ENCODE measurements at places on chromosomes 3 and 15. TPM values are rescaled to one million over a fixed set of nuclear protein-coding genes. Genes with fewer than 3 reads are reported as not detected.

DNA sequence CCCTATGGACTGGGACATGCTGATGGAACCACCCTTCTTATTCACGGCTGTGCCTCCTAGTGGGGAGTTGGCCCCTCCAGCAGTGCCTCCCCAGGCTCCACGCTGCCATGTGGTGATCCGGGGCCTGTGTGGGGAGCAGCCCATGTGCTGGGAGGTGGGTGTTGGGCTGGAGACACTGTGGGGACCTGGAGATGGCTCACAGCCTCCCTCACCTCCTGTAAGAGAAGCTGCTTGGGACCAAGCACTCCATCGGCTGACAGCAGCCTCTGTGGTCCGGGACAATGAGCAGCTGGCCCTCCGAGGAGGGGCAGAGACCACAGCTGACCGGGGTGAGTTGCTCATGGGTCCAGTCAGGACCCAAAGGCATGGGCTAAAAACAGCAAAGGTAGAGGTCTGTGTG is 9.1 kb downstream of the ALG3 start:
- no peak overlapping the region for H3K4me3 ChIP-seq
- peaks cover 4% of the 10 kb centered on the region for H3K4me1 ChIP-seq
- H3K27me3 ChIP-seq, result peaks cover 14% of the 10 kb centered on the region

- no peaks in the 10 kb centered on the region for H3K4me1 ChIP-seq
- no peak for DNase-seq
- no peak overlapping the region for H3K4me3 ChIP-seq
These were observed 77.9 kb upstream of the ARHGEF3 start for GRCh38 chr3:56879436-56880215.

- H3K36me3 ChIP-seq, result no peaks in the 10 kb centered on the region
- H3K27ac ChIP-seq, result no peak overlapping the region
- no peaks in the 10 kb centered on the region for H3K27me3 ChIP-seq
- no peaks in the 10 kb centered on the region for H3K4me1 ChIP-seq
- H3K4me3 ChIP-seq, result no peak overlapping the region
These were observed 42.9 kb downstream of the IGSF11 start for GRCh38 chr3:118991775-118992174.

DNA sequence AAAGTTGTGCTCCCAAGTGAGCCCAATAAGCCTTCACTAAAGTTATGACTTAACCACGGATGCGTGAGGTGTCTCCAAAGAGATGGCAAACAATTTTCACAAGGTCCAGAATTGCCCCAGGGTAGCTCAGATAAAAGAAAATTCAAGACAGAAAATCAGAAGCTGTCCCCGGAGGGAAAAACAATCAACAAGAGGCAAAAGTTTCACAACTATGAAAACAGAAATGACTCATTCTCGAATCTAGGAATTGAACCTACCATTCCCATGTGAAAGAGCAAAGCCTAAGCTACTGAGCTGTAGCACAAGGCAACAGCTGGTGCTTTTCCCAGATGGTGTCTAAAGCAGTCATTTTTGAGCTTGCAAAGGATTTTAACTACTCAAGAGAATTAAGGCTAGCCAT is 33.5 kb upstream of the MKRN3 start:
- no peaks in the 10 kb centered on the region for H3K27me3 ChIP-seq
- DNase-seq, result no peak
- H3K27ac ChIP-seq, result no peak overlapping the region
- H3K4me1 ChIP-seq, result no peaks in the 10 kb centered on the region
- H3K36me3 ChIP-seq, result no peaks in the 10 kb centered on the region

- no peaks in the 10 kb centered on the region for H3K4me1 ChIP-seq
- H3K4me3 ChIP-seq, result no peak overlapping the region
- H3K36me3 ChIP-seq, result no peaks in the 10 kb centered on the region
- H3K27ac ChIP-seq, result no peak overlapping the region
- H3K27me3 ChIP-seq, result peaks cover 11% of the 10 kb centered on the region
These were observed 15.9 kb upstream of the CHST2 start for GRCh38 chr3:143103652-143104051.

GRCh38 chr15:64816452-64816851 is 9.0 kb downstream of the PIF1 start:
- H3K27me3 ChIP-seq, result no peaks in the 10 kb centered on the region
- H3K4me1 ChIP-seq, result peaks cover 18% of the 10 kb centered on the region
- H3K36me3 ChIP-seq, result no peaks in the 10 kb centered on the region
- H3K4me3 ChIP-seq, result no peak overlapping the region
- DNase-seq, result no peak

GRCh38 chr3:88921986-88922385 is 185.4 kb upstream of the EPHA3 start:
- no peak for DNase-seq
- no peak overlapping the region for H3K4me3 ChIP-seq
- H3K27ac ChIP-seq, result no peak overlapping the region

GRCh38 chr3:187197335-187197649 is at the start of gene RTP1:
TSS of gene RTP1 (plus strand) at chr3:187197486. CDS start at chr3:187197516, 30 bp downstream.
- H3K27me3 ChIP-seq, result peaks cover 39% of the 10 kb centered on the region
- no peaks in the 10 kb centered on the region for H3K36me3 ChIP-seq
- no peaks in the 10 kb centered on the region for H3K4me1 ChIP-seq
- no peak within 1 kb of the TSS for H3K4me3 ChIP-seq

DNA sequence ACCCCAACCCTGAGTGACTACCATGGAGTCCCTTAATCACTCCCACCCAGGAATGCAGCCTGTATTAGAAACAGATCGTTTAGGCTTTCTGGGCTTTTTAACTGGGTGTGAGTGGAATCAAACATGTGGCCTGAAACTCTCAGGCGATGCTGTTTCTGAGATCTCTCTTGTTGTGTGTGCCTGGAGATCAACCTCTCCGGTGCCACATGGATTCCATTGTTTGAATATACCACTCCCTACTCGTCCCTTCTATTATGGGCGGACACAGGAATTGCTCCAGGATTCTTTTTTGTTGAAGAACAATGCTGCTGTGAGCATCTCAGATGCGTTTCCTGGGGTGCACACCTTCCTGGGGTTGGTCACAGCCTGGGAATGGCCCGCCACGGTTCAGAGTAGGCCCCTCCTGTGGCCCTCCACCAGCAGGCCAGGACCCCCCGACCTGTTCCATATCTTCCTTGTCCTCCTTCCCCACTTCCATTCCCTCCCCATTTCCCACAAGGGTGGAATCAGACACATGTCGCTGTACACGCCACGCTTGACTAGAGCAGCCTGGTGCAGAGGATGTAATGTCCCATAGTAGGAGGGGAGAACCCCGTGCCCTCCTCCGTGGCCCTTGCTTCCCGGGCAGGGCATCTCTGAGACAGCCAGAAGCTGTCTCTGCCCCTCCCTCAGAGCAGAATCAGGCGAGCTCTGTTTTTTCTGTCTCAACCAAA is 36.4 kb upstream of the PRR23E start:
- H3K27me3 ChIP-seq, result peaks cover 3% of the 10 kb centered on the region
- no peak overlapping the region for H3K4me3 ChIP-seq
- no peak overlapping the region for H3K27ac ChIP-seq
- H3K4me1 ChIP-seq, result no peaks in the 10 kb centered on the region
- H3K36me3 ChIP-seq, result no peaks in the 10 kb centered on the region

DNA sequence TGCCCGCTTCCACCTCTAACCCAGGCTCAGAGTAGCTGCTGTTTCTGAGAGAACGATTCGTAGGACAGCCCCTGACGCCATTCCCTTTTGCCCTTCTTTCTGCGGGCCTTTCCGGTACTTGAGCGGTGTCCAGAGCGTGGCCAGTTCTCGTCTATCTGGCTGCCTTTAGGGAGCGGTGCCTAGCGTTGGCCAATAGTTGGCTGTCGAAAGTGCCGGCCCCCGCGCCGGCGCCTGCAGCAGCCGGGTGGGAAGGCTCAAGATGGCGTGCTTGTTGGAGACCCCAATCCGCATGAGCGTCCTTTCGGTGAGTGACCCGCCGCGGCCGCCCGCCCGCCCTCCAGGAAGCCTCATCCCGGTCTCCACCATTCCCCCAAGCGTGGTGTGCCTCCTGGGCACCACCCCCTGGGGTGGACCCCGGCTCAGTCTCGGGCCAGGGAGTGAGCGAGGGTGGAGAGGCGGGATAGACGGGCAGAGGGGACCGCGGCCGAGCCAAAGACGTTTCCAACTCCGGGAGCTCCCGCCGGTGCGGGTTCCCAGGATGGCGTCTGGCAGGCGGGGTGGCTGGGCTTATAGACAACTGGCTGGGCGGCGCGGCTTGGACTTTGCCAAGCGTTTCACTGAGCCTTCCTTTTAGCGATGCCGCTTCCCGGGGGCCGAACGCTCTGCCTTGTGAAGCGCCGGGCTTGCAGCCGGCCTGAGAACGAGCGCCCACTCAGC is at the start of gene ARMC8:
TSS of gene ARMC8 (plus strand) at position 6 of the 717 bp plus-strand sequence. CDS start at position 260, 254 bp downstream.
- peaks cover 8% of the 10 kb centered on the region for H3K27me3 ChIP-seq
- no peak for DNase-seq
- H3K4me1 ChIP-seq, result peaks cover 32% of the 10 kb centered on the region
- H3K36me3 ChIP-seq, result peaks cover 5% of the 10 kb centered on the region

DNA sequence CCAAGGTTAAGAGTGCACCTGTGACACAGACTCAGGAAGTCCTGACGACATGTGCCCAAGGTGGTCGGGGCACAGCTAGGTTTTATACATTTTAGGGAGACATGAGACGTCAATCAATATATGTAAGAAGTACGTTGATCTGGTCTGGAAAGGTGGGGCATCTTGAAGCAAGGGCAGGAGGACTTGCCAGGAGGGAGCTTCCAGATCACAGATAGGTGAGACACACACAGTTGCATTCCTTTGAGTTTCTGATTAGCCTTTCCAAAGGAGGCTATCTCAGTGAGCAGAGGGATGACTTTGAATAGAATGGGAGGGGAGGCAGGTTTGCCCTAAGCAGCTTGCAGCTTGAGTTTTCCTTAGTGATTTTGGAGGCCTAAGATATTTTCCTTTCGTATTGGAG is 257.4 kb downstream of the CGGBP1 start:
- no peaks in the 10 kb centered on the region for H3K36me3 ChIP-seq
- no peak overlapping the region for H3K4me3 ChIP-seq

- no peaks in the 10 kb centered on the region for H3K36me3 ChIP-seq
- no peak overlapping the region for H3K27ac ChIP-seq
- H3K4me1 ChIP-seq, result no peaks in the 10 kb centered on the region
- no peak for DNase-seq
These were observed 19.2 kb upstream of the UBE2Q2 start for GRCh38 chr15:75823860-75824613.

- H3K36me3 ChIP-seq, result no peaks in the 10 kb centered on the region
- no peaks in the 10 kb centered on the region for H3K4me1 ChIP-seq
These were observed 173.4 kb upstream of the PPP2R3A start for GRCh38 chr3:135792174-135792573.

GRCh38 chr15:40072216-40072990 is 33.4 kb upstream of the SRP14 start:
- peak overlapping the region; percentile 12 for H3K4me3 ChIP-seq
- DNase-seq, result no peak
- no peaks in the 10 kb centered on the region for H3K36me3 ChIP-seq
- H3K4me1 ChIP-seq, result peaks cover 38% of the 10 kb centered on the region

DNA sequence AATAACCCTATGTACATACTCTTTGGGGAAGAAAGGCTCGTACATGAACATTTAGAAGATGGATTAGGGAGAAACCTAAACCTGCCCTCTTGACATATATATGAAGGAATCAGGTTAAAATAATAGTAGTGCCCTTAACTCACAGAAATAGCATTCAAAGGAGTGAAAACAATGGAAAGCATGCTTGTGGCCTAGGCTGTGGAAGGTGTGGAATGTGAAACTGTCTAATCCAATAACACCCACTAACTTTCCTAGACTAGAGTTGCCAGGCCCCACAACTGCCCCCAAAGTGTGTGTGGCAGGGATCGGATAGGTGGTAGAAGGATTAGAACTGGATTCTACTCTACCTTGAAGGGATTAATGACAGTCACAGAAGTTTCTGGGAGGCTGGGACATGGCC is 317.4 kb upstream of the LRRFIP2 start:
- peaks cover 4% of the 10 kb centered on the region for H3K4me1 ChIP-seq
- H3K27ac ChIP-seq, result no peak overlapping the region
- no peak for DNase-seq
- H3K36me3 ChIP-seq, result no peaks in the 10 kb centered on the region
- no peak overlapping the region for H3K4me3 ChIP-seq

DNA sequence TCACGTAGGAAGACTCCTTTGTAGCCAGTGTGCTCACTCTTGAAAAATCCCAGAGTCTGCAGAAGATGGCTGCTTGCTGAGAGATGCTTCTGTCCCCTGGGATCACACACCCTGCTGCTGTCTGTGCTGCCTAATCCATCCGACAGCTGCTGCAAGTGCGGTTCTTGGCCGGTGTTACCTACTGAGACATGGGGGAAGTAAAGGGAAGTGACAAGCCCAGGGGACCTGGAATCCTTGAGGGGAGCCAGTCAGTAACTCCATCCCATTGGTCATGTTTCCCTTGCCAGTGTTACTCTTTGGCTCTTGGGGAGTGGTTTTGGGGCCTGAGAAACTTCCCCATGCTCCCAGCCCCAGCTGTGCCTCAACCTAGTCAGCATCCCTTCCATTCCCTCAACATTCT is 8.3 kb upstream of the CPNE9 start:
- peaks cover 31% of the 10 kb centered on the region for H3K36me3 ChIP-seq
- peaks cover 14% of the 10 kb centered on the region for H3K4me1 ChIP-seq
- no peaks in the 10 kb centered on the region for H3K27me3 ChIP-seq
- no peak overlapping the region for H3K4me3 ChIP-seq
- no peak overlapping the region for H3K27ac ChIP-seq
- DNase-seq, result no peak

GRCh38 chr15:45386974-45387373 is 8.6 kb upstream of the GATM start:
- H3K27ac ChIP-seq, result no peak overlapping the region
- H3K27me3 ChIP-seq, result peaks cover 11% of the 10 kb centered on the region
- H3K36me3 ChIP-seq, result no peaks in the 10 kb centered on the region
- no peak overlapping the region for H3K4me3 ChIP-seq
- H3K4me1 ChIP-seq, result no peaks in the 10 kb centered on the region

GRCh38 chr3:192727032-192727847 is at the start of gene FGF12:
TSS of gene FGF12 (minus strand) at chr3:192727541.
- peaks cover 21% of the 10 kb centered on the region for H3K27me3 ChIP-seq
- no peak for DNase-seq
- no peak within 1 kb of the TSS for H3K27ac ChIP-seq

GRCh38 chr3:45387171-45387570 is 1.2 kb upstream of the LARS2 start:
- no peaks in the 10 kb centered on the region for H3K36me3 ChIP-seq
- H3K27ac ChIP-seq, result no peak overlapping the region
- no peak for DNase-seq
- H3K4me1 ChIP-seq, result peaks cover 22% of the 10 kb centered on the region
- H3K27me3 ChIP-seq, result peaks cover 6% of the 10 kb centered on the region

KCNH8 gene
- 3.5 TPM for polyA plus RNA-seq

SLC22A13 gene
- not detected for polyA plus RNA-seq

TMCO5A gene
- polyA plus RNA-seq, result not detected

FILIP1L gene
- not detected for polyA plus RNA-seq

WDR76 gene
- 5.3 TPM for polyA plus RNA-seq

SLC12A8 gene
- not detected for polyA plus RNA-seq

ALG1L2 gene
- polyA plus RNA-seq, result not detected

ZNF620 gene
- polyA plus RNA-seq, result not detected

LYZL4 gene
- polyA plus RNA-seq, result not detected

TTLL13 gene
- 0.53 TPM for polyA plus RNA-seq
